NCI-H460 (cell line): ENCODE measurements at places on chromosomes 3 and 15.

DNA sequence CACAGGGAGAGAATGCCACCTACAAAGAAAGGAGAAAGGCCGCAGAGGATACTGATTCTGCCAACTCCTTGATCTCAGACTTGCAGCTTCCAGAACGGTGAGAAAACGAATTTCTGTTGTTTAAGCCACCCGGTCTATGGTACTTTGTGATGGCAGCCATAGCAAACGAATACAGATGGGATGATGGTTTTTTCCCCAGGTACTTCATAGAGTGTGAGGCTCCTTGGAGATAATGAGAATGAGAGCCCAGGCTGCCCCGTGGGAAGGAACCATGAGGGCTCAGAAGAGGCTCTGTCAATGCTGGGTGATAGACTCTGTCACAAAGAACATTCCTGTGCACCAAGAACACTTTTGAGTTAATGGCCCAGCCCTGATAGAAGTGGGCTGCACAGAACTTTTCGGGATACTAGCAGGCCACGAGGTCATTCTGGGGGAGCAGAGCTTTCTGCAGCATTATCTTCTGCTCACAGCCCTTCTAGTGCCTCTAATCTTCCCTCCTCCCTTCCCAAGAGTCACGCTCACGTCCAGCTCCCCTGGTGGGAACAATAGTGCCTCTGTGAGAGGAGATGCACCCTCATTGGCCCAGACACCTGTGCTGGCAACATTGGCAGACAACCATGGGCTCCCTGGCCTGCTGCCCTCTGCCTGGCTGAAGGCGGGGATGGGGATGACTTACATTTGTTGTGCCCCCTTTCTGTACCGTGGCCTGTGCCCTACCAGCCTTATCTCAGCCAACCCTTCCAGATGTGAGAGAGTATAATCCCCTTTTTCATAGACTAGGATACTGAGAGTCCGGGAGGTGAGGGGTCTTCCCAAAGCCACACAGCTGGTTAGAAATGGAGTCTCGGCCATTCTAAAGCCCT, 5.2 kb upstream of the RLBP1 start:
- no peak for DNase-seq

DNA sequence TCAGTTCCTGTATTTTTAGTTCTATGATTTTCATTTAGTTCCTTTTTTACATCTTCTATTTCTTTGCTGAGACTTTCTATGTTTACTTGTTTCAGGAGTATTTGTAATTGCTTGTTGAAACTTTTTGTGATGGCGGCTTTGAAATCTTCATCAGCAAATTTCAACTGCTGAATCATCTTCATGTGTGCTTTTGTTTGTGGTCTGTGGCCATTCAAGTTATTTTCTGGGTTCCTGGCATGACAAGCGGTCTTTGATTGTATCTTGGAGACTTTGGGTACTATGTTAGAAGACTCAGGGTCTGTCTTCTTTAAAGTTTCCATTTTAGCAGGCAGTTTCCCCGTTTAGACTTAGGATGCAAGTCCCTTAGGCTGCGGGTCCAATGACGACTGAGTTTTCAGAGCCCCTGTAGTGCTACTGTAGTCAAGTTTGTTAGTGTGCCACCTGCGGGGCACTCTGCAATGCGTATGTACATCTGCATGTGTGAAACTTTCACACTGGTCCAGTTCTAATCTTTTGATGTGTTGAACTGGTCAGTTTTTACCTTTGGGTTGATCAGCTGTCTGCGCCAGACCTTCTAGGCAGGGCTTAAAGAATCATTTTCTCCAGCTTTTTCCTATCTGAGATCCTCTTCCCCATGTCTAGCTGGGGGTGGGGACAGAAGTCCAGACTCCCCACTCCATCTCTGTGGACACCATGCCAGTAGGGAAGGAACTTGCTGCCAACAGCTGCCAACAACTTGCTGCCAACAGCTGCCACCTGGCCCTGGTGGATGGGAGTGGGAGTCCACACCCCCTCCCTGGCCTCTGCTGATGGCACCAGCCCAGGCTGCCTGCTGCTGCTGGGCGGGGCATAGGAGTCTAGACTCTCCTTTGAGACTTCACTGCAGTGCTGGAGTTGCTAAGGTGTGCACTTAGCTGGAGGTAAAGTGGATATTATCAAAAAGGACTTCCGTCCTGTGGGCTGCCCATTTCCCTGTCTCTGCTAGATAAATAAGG, 190.9 kb downstream of the TJP1 start:
- no peak for DNase-seq

DNA sequence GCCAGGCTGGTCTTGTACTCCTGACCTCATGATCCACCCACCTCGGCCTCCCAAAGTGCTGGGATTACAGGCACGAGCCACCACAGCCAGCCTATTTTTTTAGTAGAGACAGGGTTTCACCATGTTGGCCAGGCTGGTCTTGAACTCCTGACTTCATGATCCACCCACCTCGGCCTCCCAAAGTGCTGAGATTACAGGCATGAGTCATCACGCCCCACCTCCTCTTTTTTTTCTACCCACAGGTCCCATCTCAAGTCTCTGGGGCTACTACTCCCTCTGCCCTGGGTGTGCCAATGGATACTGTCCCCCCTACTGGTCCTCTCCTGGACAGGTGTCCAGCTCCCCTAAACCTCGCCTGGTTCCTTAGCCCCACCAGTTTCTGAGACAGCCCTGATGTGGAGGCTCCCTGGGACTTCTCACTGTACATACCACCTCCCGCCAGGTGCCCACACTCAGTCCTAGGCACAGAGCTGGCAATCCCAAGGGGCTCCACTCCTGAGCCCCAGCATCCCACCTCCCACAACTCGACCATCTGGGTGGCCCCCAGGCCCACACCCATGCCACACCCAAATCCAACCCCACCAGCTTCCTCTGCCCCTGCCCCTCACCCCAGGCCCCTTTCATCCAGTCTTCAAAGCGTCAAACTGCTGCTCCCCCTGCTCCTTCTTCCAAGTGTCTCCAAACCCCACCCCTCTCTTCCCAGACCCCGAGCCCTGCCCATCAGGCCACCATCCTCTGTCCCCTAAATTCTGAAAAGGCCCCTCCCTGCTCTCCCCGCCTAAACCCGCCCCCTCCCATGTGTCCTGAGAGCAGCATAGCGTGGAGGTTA, 13.1 kb upstream of the CYP11A1 start:
- no peak for DNase-seq

GRCh38 chr3:134328846-134329245, 45.4 kb downstream of the AMOTL2 start:
- no peak for DNase-seq

GRCh38 chr3:177451301-177451750, 254.0 kb upstream of the TBL1XR1 start:
- DNase-seq, result no peak

- no peak for DNase-seq
These were observed 94.1 kb downstream of the FLNB start for GRCh38 chr3:58102390-58102750.

DNA sequence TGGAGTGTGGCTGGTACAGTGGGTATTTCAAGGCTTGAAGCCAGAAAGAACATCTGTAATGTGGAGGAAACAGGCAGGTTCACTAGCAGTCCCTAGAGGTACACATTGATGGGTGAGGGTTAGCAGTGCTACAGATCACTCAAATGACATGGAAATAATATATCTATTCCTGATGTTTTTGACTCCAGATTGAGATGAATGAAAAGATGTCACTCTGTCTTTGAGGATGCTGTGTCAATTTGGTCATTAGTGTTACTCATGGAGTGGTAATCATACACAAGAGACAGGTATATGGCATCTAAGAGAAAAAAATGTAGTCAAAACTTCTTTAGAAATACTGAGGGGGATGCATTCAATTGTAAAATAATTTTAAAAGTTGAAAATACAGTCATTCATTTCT, 135.1 kb downstream of the ZIC1 start:
- DNase-seq, result no peak

- DNase-seq, result no peak
These were observed 47.6 kb downstream of the IDH2 start for GRCh38 chr15:90054618-90055097.

- no peak for DNase-seq
These were observed at the start of gene SH2D7 for GRCh38 chr15:78092261-78093041. Gene SH2D7, plus strand, starts transcription at chr15:78092561. Its CDS starts 24 bp downstream, at chr15:78092585.

GRCh38 chr3:125042725-125043406, 12.9 kb downstream of the HEG1 start:
- no peak for DNase-seq

DNA sequence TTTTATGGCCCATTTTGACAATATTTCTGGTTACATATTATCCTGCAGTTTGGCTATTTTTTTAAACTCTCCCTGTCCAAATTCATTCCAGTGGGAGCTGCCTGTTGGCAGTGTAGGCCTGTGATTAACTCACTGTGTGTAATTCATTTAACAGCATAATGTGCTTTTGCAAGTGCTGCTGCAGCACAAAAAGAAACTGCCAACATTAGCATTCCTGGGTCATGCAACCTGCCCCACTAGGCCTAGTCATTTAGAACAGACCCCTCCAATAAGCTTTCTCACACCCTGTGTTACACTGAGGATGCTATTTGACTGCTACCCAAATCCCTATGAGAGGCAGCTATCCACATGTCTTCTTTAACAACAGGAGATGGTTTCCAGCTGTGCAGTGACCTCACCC, 251.2 kb upstream of the UBE2E2 start:
- no peak for DNase-seq

DNA sequence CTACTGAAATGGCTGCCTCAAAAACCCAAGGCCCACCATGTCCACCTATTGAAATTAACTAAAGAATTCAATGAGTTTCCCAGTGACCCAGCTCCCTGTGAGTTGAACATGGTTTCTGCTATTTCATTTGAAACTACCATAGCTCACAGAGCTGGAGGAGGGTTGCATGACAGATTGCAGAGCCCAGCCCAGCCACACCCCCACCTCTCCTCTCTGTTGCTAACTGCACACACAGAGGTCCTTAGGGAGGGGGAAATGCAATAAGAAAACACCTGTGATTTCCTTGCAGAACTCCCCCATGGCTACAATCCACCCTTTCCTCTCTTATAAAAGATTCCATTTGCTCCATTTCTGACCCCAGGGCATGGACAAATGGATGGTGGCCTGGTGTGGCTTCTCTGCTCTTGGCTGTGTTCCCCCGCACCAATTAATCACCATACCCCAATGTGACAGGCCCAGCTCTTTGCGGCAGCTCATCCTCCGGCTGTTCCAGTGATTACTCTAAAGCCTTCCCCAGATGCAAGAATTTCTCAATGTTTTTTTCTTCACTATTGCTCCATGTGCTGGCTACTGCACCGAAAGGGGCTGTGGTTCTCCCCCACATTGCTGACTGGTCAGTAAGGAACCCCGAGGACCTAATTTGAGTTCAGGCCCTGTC, 208.4 kb upstream of the KBTBD8 start:
- DNase-seq, result no peak

- DNase-seq, result no peak
These were observed 5.9 kb downstream of the HCN4 start for GRCh38 chr15:73362900-73363299.

GRCh38 chr3:66261355-66261754, 40.6 kb downstream of the SLC25A26 start:
- no peak for DNase-seq

DNA sequence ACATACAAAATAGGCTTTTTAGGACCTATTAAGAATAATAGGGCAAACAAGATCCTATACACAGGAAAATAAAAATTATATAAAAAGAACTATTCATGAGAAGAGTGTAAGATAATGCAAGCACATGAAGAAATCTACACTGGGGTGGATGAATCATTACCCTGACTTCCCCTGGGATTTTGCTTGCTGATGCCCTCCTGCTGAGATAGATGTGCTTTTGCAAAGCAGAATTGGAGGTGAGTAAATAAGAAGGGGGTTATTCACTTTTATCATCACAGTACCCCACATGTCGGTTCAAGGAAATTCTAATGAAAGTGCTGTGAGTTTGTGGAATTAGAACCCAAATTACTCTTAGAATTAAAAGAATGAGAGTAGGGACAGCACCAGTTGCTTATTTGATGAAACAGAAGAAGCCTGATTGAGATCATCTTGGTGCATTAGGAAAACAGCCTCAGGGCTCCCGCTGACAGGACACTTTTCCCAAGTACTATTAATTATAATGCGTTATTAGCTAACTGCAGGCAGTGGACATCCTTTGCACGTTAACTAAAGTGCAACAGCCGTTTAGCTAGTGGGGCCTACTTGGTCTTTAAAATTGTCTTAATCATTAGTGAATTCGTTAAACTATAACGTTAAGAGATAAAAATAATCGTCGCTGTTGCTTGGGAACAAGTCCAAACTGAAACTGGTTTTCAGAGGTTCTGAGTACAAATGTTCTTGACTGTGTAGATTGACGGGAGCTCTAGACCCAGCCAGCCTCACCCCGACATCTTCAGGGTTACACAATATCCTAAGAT, 48.4 kb downstream of the SLC2A2 start:
- no peak for DNase-seq
